Sigmoid colon (tissue), 7 donors: ENCODE measurements at places on chromosomes 16 and 17.

DNA sequence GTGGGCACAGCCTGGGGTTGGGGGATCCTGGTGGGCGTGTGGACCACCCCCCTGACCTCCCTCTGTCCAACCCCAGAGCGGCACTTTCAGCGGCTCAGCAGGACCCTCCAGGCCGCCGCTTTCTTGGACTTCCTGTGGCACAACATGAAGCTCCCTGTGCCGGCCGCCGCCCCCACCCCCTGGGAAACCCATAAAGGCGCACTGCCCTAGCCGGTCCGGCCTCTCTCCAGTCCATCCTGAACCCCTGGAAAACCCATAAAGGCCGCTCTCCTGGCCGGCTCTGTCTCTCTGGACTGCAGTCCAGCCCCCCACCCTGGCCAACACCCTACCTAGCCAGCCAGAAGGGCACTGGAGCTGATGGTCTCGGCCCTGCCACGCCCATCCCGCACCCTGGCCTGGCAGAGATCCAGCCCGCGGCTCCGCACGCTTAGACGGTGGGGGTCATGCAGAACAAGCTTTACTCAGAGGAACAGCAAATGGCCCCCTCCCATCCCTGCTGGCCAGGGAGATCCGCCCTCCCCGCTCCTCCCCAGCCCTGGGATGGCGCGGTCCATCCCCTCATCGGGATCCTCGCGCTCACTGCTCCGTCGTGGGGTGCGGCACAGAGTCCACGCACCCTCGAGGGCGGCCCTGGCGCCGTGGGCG lies 2.7 kb downstream of the NOXO1 start:
- no peak for DNase-seq

DNA sequence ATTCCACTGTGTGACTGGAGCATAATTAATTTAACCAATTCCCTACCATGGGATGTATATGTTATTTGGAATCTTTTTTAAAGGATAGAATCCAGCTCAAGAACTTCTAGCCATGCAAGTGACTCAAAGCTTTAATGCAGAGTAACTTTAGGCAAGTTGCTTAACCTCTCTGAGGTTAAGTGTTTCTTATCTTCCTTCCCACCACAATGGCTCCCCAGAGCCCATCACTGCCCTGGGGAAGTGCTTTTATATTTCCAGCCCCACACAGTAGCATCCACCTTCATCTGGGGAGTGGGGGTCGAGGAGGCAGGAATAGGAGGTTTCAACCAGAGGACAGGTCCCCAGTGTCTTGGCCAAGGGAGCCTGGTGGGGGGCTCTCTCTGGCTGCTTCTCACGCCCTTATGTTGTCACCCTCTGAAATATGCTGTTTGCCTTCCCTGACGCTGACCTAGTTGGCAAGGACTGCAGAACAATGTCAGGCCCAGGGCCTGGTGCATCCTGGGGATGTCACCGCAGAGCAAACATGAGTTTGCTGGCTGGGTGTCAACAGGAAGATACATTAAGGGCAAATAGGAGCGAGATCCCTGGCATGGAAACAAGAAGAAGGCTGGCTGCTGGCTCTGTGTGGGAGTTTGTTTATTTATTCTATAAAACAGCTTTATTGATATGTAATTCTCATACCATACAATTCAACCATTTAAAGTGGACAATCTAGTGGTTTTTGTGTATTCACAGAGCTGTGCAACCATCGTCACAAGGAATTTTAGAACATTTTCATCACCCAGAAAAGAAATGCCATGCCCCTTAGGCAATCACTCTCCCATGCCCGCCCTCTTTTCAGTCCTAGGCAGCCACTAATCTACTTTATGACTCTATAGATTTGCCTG lies 46.6 kb upstream of the WSB1 start:
- peak; percentile 87 for DNase-seq

DNA sequence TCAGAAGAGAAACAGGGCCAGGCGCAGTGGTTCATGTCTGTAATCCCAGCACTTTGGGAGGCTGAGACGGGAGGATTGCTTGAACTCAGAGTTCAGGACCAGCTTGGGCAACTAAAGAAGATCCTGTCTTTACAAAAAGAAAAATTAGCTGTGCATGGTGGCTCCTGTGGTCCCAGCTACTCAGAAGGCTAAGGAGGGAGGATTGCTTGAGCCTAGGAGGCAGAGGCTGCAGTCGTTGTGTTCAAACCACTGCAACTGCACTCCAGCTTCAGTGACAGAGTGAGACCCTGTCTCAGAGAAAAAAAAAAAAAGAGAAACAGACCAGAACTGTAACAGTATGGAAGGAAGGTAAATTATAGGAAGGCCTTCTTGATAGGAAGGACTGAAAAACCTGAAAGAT lies 10.3 kb downstream of the ARL4D start:
- no peak for DNase-seq

- DNase-seq, result no peak
These were observed 48.1 kb downstream of the RPH3AL start for GRCh38 chr17:304461-304860.

GRCh38 chr17:39800540-39800939 lies 62.8 kb downstream of the GRB7 start:
- DNase-seq, result no peak

- no peak for DNase-seq
These were observed 9.6 kb downstream of the IFT140 start for GRCh38 chr16:1602285-1602684.

DNA sequence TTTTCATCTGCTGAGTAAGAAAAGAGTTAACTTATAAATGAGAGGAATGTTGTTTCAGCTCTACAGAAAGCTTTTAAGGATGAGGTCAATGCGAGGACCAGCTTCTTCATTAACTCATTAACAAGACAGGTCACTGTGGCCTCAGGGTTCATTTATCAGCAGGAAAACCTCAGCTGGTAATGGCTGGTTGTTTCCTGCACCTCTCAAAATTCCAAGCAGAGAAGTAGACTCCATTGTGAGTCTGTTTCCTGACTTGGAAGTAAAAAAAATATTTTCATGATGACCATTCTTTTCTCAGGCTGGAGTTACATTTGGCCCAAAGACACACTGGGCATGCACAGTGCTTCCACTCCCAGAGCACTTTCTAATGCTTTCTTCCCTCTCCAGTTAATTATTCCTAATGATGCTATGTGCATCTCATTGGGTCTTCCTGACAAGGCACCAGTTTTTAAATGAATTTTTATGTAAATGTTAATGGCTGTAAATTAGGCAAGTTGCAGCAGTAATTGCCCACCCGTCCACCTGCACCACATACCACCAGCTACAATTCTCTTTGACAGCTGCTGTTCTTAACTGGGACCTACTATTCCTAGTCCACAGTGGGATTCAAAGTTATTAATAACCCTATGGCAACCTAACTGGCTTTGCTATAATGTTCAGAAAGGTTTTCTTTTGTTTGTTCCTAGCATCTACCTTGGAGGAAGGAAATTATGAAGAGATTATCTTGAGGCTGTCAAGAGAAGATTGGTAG lies 89.5 kb upstream of the BCAR1 start:
- no peak for DNase-seq

GRCh38 chr17:29582772-29583171 lies 6.7 kb downstream of the GIT1 start:
- DNase-seq, result no peak

DNA sequence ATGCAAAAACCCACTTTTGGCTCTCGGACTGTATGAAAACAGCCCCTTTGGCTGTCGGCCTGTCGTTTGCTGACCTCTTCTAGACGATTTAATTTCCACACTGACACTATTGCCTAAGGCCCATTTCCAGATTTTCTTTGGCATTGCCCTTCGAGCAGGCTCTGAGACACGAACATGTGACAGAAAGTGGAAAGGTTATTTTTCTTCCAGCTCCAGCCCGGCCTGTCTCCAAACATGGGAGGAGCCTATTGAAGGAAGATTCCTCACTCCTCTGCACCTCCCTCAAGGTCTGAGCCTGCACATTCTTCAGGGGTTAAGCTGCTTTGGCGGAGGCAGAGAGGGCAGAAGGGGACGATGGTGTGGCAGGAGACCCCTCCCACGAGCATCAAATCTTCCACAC lies 85.9 kb upstream of the FOXF1 start:
- peak; percentile 84 for DNase-seq

GRCh38 chr17:66645259-66645658 lies 189.7 kb upstream of the CACNG5 start:
- DNase-seq, result no peak

- peak; percentile 39 for DNase-seq
These were observed 19.8 kb upstream of the ICAM2 start for GRCh38 chr17:64040206-64040605.

GRCh38 chr17:67490471-67490870 lies 113.4 kb downstream of the PITPNC1 start:
- DNase-seq, result no peak

DNA sequence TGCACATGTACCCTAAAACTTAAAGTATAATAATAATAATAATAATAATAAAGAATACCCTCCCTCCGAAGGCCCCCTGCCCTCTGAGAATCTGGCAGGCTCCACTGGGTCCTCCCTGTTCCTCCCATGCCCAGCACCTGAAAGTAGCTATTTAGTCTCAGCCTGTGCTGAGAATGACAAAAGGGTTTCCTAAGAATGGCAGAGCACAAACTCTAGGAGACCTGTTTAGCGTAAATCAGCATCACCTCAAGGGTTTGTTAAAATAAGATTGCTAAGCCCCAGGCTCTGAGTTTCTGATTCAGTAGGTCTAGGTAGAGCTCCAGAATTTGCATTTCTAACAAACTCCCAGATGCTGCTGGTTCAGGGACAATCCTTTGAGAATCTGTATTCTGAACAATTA lies 606.8 kb upstream of the CDH11 start:
- no peak for DNase-seq

DNA sequence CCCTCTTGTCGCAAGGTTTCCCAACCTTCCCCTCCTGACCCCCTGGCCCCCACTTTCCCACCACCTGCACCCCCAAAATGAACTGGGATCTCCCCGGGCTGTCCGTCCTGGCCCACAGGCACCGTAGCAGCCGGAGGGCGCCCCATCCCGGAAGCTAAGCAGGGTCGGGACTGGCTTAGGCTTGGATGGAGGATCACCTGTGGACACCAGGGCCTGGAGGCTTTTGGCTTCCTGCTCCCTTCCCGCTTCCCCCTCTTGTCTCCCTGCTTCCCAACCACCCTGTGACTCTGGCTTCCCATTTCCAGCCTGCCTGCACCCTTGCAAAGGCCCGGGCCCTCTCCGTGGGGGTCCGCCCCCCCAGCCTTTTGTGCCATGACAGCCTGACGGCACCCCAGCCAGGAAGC lies 2291.3 kb downstream of the TP53TG3F start:
- DNase-seq, result no peak

DNA sequence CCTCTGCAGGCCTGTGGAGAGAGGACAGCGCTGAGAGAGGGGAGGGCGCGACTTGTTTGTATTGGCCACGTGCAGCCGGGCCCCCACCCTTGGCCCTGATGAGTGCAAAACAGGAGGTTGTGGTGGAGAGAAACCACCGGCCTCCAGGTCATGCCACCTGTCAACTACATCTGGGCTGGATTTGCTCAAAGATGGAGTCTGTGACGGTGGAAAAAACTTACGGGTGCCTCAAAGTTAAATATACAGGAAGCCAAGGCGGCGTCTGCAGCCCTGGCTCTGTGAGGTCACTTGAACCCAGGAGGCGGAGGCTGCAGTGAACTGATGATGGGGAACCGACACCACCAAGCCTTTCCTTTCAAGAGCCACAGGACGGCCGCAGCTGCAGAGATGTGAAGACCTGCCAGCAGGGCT lies 15.7 kb downstream of the C16orf74 start:
- DNase-seq, result no peak

DNA sequence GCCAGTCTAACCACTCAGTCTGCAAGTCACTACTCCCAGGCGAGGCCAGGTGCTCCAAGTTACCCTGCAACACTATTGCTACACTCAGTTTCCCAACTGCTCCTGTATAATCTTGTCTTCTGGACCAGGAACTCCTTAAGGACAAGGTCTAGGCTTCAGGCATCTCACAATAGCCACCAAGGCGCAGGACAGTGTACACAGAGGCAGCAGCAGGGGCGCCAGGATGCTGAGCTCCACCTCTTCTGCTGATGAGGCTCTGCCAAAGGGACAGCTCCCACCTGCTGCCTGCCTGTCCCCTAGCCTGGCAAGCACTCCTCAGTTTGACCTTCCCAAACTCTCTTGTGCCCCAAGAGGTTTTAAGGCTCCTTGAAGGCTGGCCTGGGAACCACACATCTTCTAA lies 3.4 kb downstream of the SLC25A11 start:
- DNase-seq, result no peak

DNA sequence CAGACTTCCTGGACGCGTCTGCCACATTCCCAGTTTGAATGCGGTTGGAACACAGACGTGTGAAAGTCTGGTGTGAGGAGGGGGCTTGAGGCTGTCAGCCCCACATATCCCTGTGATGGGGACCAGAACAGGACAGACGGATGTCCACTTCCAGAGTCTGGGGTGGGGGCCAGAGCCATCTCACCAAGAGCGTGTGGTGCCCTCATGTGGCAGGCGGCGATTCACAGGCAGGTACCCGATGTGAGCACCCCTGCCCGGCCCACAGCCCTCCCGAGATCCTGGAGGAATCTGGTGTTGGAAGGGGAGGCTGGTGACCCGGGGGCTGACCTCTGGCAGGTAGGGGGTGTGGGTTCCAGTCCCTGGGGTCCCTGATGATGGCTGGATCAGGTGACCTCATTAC lies 51.5 kb downstream of the ENGASE start:
- no peak for DNase-seq

DNA sequence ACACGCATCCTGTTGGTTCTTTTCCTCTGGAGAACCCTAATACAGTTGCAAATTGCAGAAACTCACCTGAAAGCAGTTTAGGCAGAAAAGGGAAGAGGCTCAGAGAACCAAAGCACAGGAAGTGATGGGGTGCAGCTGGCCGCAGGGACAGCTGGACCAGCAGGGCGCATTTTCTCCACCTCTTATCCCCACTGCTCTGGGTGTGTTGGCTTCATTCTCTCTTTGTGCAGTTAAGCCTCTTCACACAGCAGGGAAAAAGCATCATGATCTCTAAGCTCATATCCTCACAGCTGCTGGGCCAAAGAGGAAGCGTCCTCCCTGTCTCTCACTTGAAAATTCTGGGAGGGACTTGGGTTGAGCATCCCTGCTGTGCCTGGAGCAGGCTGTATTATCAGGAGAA lies 20.0 kb upstream of the LRRC75A start:
- DNase-seq, result no peak

GRCh38 chr17:3448059-3448665 lies 14.5 kb upstream of the OR1E2 start:
- no peak for DNase-seq

GRCh38 chr16:65312795-65313194 lies 190.9 kb upstream of the CDH11 start:
- DNase-seq, result no peak

- peak; percentile 89 for DNase-seq
These were observed 98.4 kb upstream of the GSE1 start for GRCh38 chr16:85514598-85515318.

- no peak for DNase-seq
These were observed 22.8 kb downstream of the G6PC3 start for GRCh38 chr17:44093231-44093900.
